ENCODE measurements at places on chromosomes 2 and 18.

DNA sequence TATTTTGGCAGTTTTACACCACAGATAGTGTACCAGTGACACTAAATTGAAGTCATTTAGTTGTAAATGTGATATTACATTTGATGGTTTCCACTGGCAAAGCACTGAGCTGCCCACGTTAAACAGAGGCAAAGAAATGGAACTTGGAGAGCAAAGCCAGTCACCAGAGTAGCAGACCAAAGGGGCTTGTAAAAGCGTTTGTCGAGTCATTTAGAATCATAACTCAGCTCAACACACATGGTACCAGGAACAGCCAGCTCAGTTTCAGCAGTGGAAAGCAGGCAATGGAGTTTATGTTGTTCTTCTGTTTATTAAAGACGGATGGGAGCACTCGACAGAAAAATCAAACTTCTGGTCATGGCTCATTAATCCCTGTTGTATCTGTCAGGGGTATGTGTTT, 91.2 kb downstream of the POU3F3 start:
- no peak for DNase-seq

GRCh38 chr18:28112056-28112470, 64.9 kb downstream of the CDH2 start:
- no peak for DNase-seq

DNA sequence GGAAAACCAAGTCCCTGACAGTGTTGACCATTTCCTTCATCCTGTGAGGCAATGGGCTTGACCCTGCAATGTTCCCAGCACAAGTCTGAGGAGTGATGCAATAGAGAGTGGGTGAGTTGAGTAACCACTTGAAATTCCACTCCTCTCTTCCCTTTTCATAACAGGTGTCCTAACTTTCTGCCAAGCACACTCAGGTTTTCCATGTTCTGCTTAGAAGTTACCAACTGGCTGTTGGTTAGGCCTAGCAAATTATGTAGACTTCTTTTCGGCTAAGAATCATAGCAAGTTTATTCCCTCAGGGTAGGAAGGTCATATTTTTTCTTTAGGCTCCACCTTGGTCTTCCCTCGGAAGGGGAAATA, 11.5 kb downstream of the GNLY start:
- DNase-seq, result no peak

- no peak for DNase-seq
Measured at GRCh38 chr2:18525852-18526251, 34.6 kb downstream of the RDH14 start.

DNA sequence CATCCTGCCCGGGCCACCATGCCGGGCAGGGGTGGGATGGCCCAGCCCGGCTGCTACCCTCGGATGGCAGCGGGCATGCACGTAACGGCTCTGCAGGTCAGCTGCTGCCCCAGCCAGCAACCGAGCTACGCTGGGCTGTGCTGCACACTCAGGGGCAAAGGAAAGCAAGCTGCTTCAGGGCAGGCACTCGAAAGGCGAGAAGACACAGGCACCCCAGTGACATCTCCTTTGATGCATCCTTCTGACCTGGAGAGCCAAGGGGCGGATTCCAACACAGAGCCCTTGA, 8.8 kb downstream of the HDAC4 start:
- DNase-seq, result no peak

DNA sequence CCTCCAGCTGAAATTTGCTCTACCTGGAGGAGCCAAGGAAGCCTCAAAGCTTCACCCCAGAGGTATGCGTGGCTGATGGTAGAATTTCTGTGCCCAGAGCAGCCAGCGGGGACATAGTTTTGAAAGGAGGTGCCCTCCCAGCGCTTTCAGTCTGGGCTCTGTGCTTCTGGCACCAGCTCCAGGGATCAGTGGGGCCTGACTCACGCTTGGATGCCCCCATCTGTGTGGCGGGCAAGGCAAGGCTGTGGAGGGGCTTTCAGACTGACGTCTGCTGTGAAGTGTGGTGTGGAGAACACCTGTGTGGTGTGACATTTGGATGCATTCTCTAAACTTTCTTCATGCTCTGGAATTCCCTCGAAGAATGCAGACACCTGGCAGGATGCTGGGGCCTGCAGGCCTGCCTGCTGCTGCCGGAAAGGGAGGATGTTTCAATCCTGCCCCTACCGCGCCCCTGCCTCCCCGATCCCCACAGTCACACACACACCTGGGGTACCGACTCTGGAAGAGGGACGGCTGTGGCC, 84.1 kb downstream of the CTIF start:
- no peak for DNase-seq

- no peak for DNase-seq
Measured at GRCh38 chr2:191836471-191836852, 10.4 kb downstream of the CAVIN2 start.
